ENCODE measurements at places on chromosomes 1 and 21. TPM values are rescaled to one million over a fixed set of nuclear protein-coding genes. Genes with fewer than 3 reads are reported as not detected.

AMY2A gene
- not detected for total RNA-seq

RNU1-3 gene
- total RNA-seq, result 1,908 TPM

SPRR2G gene
- not detected for total RNA-seq

PCBP3 gene
- total RNA-seq, result 25.6 TPM

OPRD1 gene
- total RNA-seq, result 0.79 TPM

LGR6 gene
- not detected for total RNA-seq

TMEM240 gene
- 6.8 TPM for total RNA-seq

PIGV gene
- total RNA-seq, result 9.1 TPM

FCRL3 gene
- not detected for total RNA-seq

NCF2 gene
- not detected for total RNA-seq

TSPAN1 gene
- not detected for total RNA-seq

APCS gene
- not detected for total RNA-seq

FTCD gene
- 5.4 TPM for total RNA-seq

PEX11B gene
- total RNA-seq, result 22.1 TPM

REN gene
- total RNA-seq, result not detected

TMIGD3 gene
- total RNA-seq, result not detected

IFNLR1 gene
- 1.4 TPM for total RNA-seq

ZC3H11A gene
- total RNA-seq, result 95.3 TPM
